ENCODE measurements at places on chromosomes 5 and 9. TPM values are rescaled to one million over a fixed set of nuclear protein-coding genes. Genes with fewer than 3 reads are reported as not detected.

Gene RASGRF2
- 0.69 TPM for polyA plus RNA-seq

Gene SH3PXD2B
- 3.0 TPM for polyA plus RNA-seq

Gene DIMT1
- 13.5 TPM for polyA plus RNA-seq

Gene ZNF608
- 5.9 TPM for polyA plus RNA-seq

Gene IRX4
- 9.3 TPM for polyA plus RNA-seq

Gene CA9
- polyA plus RNA-seq = 0.94 TPM

Gene PCDHA9
- polyA plus RNA-seq = 0.02 TPM

Gene MYMK
- polyA plus RNA-seq = not detected

Gene OCLN
- 9.9 TPM for polyA plus RNA-seq

Gene IL4
- polyA plus RNA-seq = not detected

Gene SSBP2
- 25.3 TPM for polyA plus RNA-seq

Gene AK8
- polyA plus RNA-seq = 0.39 TPM

Gene CCDC180
- 0.51 TPM for polyA plus RNA-seq

Gene SLC36A3
- polyA plus RNA-seq = not detected

Gene SLC1A1
- polyA plus RNA-seq = 1.1 TPM

Gene ANKRD34B
- polyA plus RNA-seq = not detected

Gene PCDHB9
- 0.16 TPM for polyA plus RNA-seq

Gene KCTD16
- under 0.01 TPM for polyA plus RNA-seq

Gene IFNB1
- polyA plus RNA-seq = not detected

Gene SPINK4
- polyA plus RNA-seq = not detected

Gene PCDHGB1
- 0.19 TPM for polyA plus RNA-seq

Gene OR1J2
- polyA plus RNA-seq = not detected

Gene RGS7BP
- 0.02 TPM for polyA plus RNA-seq

Gene LIX1
- not detected for polyA plus RNA-seq

Gene PDE6A
- 1.5 TPM for polyA plus RNA-seq

Gene CMBL
- 2.8 TPM for polyA plus RNA-seq

Gene PDZD2
- polyA plus RNA-seq = 15.3 TPM

Gene ARPC5L
- polyA plus RNA-seq = 30.2 TPM

Gene INSL6
- not detected for polyA plus RNA-seq

Gene CNTNAP3
- 4.5 TPM for polyA plus RNA-seq

Gene CER1
- polyA plus RNA-seq = not detected

Gene NRG2
- 1.8 TPM for polyA plus RNA-seq

Gene FOXD4L6
- polyA plus RNA-seq = 0.04 TPM

Gene TSC1
- 8.9 TPM for polyA plus RNA-seq

Gene CDH9
- polyA plus RNA-seq = not detected

Gene LHX6
- 0.63 TPM for polyA plus RNA-seq

Gene PPIC
- 42.1 TPM for polyA plus RNA-seq

Gene MAP1B
- 1.8 TPM for polyA plus RNA-seq

Gene BHMT
- 0.16 TPM for polyA plus RNA-seq

Gene KIF20A
- polyA plus RNA-seq = 9.9 TPM

Gene SNCAIP
- 0.80 TPM for polyA plus RNA-seq

Gene NSG2
- 0.02 TPM for polyA plus RNA-seq

Measured in esophagus (tissue), 2 donors.